ENCODE measurements at places on chromosomes 4 and X.

- DNase-seq = no peak
- H3K4me3 ChIP-seq = no peak overlapping the region
- no peaks in the 10 kb centered on the region for H3K4me1 ChIP-seq
- no peak overlapping the region for H3K27ac ChIP-seq
- no peaks in the 10 kb centered on the region for H3K36me3 ChIP-seq
Observed at GRCh38 chr4:167715176-167715575, 377.2 kb upstream of the ANXA10 start.

DNA sequence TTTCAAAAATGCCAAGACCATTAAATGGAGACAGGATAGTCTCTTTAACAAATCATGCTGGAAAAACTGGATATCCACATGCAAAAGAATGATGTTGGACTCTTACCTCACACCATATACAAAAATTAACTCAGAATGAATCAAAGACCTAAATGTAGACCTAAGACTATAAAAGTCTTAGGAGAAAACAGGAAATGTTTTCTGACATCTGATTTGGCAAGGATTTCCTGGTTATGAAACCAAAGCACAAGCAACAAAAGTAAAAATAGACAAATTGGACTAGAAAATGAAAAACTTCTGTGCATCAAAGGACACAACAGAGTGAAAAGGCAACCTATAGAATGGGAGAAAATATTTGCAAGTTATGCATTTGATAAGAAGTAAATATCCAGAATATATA lies 37.6 kb downstream of the ARFIP1 start:
- no peak overlapping the region for H3K27ac ChIP-seq
- H3K27me3 ChIP-seq = no peaks in the 10 kb centered on the region
- H3K4me3 ChIP-seq = no peak overlapping the region
- peaks cover 17% of the 10 kb centered on the region for H3K36me3 ChIP-seq
- no peaks in the 10 kb centered on the region for H3K4me1 ChIP-seq

DNA sequence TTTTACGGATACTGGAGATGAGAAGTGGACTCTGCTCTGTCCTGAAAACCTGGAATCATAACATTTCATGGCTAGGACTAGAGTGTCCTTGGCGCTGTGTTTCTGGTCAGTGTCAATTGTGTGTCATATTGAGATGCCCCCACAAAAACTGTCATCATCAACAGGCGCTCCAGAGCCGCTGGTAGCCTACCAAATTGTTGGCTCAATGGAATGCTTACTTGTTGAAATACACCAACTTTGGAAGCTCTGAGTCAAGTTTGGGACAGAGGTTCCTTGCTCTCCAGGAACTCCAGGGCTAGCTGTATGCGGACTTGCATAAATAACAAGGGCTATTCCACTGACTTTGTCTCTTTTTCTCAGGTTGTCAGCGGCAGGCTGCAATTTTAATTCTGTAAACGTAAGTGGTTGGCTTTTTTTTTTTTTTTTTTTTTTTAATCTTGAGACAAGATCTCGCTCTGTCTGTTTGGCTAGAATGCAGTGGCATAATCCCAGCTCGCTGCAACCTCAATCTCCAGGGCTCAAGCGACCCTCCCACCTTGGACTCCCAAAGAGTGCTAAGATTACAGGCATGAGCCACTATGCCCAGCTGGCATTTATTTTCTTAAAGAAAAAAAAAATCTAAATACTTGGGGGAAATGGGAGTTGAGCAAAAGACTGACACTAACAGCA lies 871 bp upstream of the HPGD start:
- H3K4me3 ChIP-seq = peak overlapping the region; percentile 71
- peak; percentile 20 for DNase-seq
- H3K4me1 ChIP-seq = peaks cover 15% of the 10 kb centered on the region
- H3K27me3 ChIP-seq = no peaks in the 10 kb centered on the region
- peak overlapping the region; percentile 4 for H3K27ac ChIP-seq
- H3K36me3 ChIP-seq = no peaks in the 10 kb centered on the region

- no peak for DNase-seq
- no peak overlapping the region for H3K27ac ChIP-seq
- no peak overlapping the region for H3K4me3 ChIP-seq
Observed at GRCh38 chr4:178836865-178837264, 1394.6 kb upstream of the AGA start.

- H3K4me1 ChIP-seq = peaks cover 16% of the 10 kb centered on the region
- no peaks in the 10 kb centered on the region for H3K36me3 ChIP-seq
- H3K27me3 ChIP-seq = no peaks in the 10 kb centered on the region
- H3K4me3 ChIP-seq = peak overlapping the region; percentile 61
- DNase-seq = no peak
- H3K27ac ChIP-seq = no peak overlapping the region
Observed at GRCh38 chrX:39613997-39614679, 483.6 kb downstream of the BCOR start.

- H3K27ac ChIP-seq = peak overlapping the region; percentile 91
- H3K4me1 ChIP-seq = peaks cover 46% of the 10 kb centered on the region
- no peaks in the 10 kb centered on the region for H3K36me3 ChIP-seq
- no peak for DNase-seq
Observed at GRCh38 chr4:140153419-140153717, 616 bp downstream of the MAML3 start.

GRCh38 chr4:171834640-171835039 lies 21.4 kb downstream of the GALNTL6 start:
- H3K4me1 ChIP-seq = no peaks in the 10 kb centered on the region
- H3K27ac ChIP-seq = no peak overlapping the region
- H3K4me3 ChIP-seq = no peak overlapping the region
- H3K27me3 ChIP-seq = no peaks in the 10 kb centered on the region
- no peaks in the 10 kb centered on the region for H3K36me3 ChIP-seq

- H3K4me1 ChIP-seq = no peaks in the 10 kb centered on the region
- H3K36me3 ChIP-seq = peaks cover 8% of the 10 kb centered on the region
- no peak overlapping the region for H3K4me3 ChIP-seq
- DNase-seq = no peak
- H3K27me3 ChIP-seq = no peaks in the 10 kb centered on the region
Observed at GRCh38 chrX:100830547-100830946, 10.4 kb downstream of the CSTF2 start.

- no peaks in the 10 kb centered on the region for H3K36me3 ChIP-seq
- H3K4me3 ChIP-seq = no peak overlapping the region
- peaks cover 19% of the 10 kb centered on the region for H3K4me1 ChIP-seq
- DNase-seq = no peak
- no peak overlapping the region for H3K27ac ChIP-seq
Observed at GRCh38 chr4:73979407-73979957, 2.3 kb downstream of the PF4 start.

- peaks cover 82% of the 10 kb centered on the region for H3K36me3 ChIP-seq
- H3K27ac ChIP-seq = no peak overlapping the region
- H3K27me3 ChIP-seq = no peaks in the 10 kb centered on the region
Observed at GRCh38 chr4:143531380-143531779, 17.9 kb downstream of the SMARCA5 start.

- H3K27ac ChIP-seq = no peak overlapping the region
- no peak overlapping the region for H3K4me3 ChIP-seq
- H3K4me1 ChIP-seq = no peaks in the 10 kb centered on the region
- DNase-seq = no peak
- no peaks in the 10 kb centered on the region for H3K27me3 ChIP-seq
Observed at GRCh38 chr4:128606173-128606572, 203.3 kb upstream of the JADE1 start.

GRCh38 chrX:861921-862320 lies 231.3 kb downstream of the SHOX start:
- no peak overlapping the region for H3K4me3 ChIP-seq
- no peak overlapping the region for H3K27ac ChIP-seq
- H3K4me1 ChIP-seq = no peaks in the 10 kb centered on the region
- DNase-seq = no peak
- H3K27me3 ChIP-seq = no peaks in the 10 kb centered on the region

- DNase-seq = no peak
- no peaks in the 10 kb centered on the region for H3K36me3 ChIP-seq
- no peaks in the 10 kb centered on the region for H3K27me3 ChIP-seq
- H3K27ac ChIP-seq = no peak overlapping the region
- H3K4me1 ChIP-seq = no peaks in the 10 kb centered on the region
Observed at GRCh38 chr4:78439328-78439727, 112.2 kb upstream of the ANXA3 start.

DNA sequence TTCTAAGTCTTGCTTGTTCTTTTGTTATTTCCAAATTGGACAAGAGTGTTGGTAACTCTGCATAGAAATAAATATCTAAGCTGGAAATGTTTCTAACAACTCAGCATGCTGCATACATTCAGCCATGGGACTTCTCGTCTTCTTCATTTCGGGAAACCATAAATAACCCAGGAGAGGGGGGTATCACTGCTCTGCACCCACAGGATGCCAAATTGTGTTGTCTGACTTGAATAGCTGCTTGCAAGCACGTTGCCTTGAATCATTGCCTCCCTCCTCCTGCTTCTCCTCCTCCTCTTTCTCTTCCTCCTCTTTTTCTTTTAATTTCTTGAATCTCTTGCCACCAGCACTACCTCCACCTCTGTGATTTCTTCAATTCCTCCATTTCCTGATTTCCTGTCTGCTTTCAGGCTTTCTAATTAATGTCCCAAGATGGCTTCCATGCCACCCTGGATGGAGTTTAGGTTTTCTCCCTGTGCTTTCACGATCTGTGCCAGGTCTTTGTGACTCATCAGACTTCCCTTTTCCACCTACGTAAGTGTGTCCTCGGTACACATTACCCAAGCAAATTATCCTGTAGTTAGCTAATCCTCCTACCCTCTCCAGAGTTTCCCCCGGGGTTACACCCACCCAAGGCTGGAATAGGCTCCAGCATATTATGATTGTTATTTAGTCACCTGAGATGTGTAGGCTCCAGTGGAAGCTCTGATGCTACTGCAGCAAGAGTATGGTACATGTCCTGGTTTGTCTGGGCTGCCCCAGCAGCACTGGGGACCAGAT lies 122.6 kb upstream of the VCX3B start:
- H3K27ac ChIP-seq = no peak overlapping the region
- H3K36me3 ChIP-seq = no peaks in the 10 kb centered on the region
- H3K27me3 ChIP-seq = no peaks in the 10 kb centered on the region
- H3K4me3 ChIP-seq = no peak overlapping the region
- DNase-seq = no peak

DNA sequence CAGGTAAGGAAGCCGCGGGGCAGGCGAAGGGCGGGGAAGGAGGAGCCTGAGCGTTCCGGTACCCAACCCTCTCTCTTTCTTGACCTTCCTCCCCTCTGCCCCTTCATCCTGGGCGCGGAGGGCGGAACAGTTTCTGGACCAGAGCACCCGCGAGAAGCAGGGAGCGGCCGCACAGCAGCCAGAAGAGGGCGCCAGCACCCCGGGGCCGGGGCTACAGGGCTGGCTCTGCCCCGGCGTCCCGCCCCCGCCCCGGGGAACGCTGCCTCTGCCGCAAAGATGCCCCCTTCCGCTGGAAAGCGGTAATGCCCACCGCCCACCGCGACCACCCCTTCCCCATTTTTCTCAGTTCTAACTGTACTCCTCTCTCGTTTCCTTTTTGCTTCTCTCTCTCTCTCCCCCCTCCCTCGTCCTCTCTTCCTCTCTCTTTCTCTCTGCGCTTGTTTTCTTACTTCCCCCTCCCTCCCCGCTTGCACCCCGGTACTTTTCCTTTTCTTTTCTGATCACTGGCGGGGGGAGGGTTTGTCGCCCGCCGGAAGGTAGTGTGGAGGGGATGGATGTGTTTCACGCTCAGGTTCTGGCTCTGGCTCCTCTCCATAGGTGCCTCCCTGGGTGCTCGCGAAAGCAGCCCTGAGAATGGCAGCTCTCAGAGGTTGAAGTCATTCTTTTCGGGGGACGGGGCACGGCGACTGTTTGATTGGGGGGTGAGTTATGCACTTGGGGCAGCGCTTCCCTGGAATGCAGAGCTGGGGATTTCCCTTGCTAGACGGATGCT lies 13.1 kb upstream of the PRDM8 start:
- H3K27me3 ChIP-seq = no peaks in the 10 kb centered on the region
- peak; percentile 94 for DNase-seq
- peaks cover 27% of the 10 kb centered on the region for H3K4me1 ChIP-seq

GRCh38 chrX:133580625-133581024 lies 165.3 kb upstream of the GPC4 start:
- no peak overlapping the region for H3K27ac ChIP-seq
- no peak overlapping the region for H3K4me3 ChIP-seq
- no peak for DNase-seq
- no peaks in the 10 kb centered on the region for H3K4me1 ChIP-seq
- H3K27me3 ChIP-seq = no peaks in the 10 kb centered on the region

- no peaks in the 10 kb centered on the region for H3K27me3 ChIP-seq
- H3K36me3 ChIP-seq = no peaks in the 10 kb centered on the region
- H3K4me1 ChIP-seq = no peaks in the 10 kb centered on the region
- no peak overlapping the region for H3K27ac ChIP-seq
- DNase-seq = peak; percentile 76
Observed at GRCh38 chr4:189656641-189657040, 284.0 kb upstream of the FRG1 start.

GRCh38 chr4:172683021-172683420 lies 485.6 kb upstream of the GALNT7 start:
- H3K36me3 ChIP-seq = no peaks in the 10 kb centered on the region
- H3K27me3 ChIP-seq = no peaks in the 10 kb centered on the region
- H3K27ac ChIP-seq = no peak overlapping the region
- no peaks in the 10 kb centered on the region for H3K4me1 ChIP-seq
- no peak for DNase-seq

DNA sequence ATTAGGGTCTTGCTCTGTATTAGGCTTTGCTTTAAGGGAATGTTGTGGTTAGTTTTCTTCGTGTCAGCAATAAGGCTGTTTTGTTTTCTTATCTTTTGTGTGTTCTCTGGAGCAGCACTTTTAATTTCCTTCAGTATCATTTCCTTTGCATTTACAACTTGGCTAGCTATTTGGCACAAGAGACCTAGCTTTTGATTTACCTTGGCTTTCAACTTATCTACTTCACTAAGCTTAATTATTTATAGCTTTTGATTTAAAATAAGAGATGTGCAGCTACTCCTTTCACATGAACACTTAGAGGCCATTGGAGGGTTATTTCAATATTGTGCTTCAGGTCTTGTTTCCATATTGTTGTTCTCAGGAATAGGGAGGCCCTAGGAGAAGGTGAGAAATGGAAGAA lies 68.2 kb downstream of the FAT4 start:
- no peak overlapping the region for H3K4me3 ChIP-seq
- no peak for DNase-seq
- no peaks in the 10 kb centered on the region for H3K4me1 ChIP-seq

- H3K4me3 ChIP-seq = no peak overlapping the region
- no peaks in the 10 kb centered on the region for H3K27me3 ChIP-seq
Observed at GRCh38 chr4:86633854-86634253, 39.7 kb downstream of the PTPN13 start.

DNA sequence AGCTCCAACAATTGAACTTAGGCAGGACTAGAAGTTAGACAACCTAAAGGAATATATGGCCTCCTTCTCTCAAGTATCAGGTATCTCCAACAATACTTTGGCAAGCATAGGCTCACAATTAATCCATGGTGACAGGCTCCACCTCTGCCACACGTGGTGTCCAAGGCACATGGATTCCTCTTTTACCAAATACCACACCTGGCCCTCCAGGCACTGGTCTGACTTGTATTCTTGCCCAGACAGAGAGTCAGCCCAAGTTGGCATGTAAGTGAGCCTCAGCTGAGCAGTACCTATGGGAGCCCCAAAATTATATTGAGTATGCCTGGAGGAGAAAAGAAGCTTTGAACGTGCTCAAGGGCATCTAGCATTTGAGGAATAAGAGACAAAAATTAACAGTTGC lies 19.6 kb downstream of the SRPX2 start:
- H3K4me1 ChIP-seq = no peaks in the 10 kb centered on the region
- H3K4me3 ChIP-seq = no peak overlapping the region

- H3K36me3 ChIP-seq = no peaks in the 10 kb centered on the region
- H3K4me3 ChIP-seq = no peak overlapping the region
- H3K27ac ChIP-seq = no peak overlapping the region
- H3K27me3 ChIP-seq = no peaks in the 10 kb centered on the region
- no peaks in the 10 kb centered on the region for H3K4me1 ChIP-seq
- no peak for DNase-seq
Observed at GRCh38 chr4:153207027-153207426, 2.8 kb downstream of the TRIM2 start.

- no peak for DNase-seq
- H3K27me3 ChIP-seq = no peaks in the 10 kb centered on the region
- H3K4me3 ChIP-seq = no peak overlapping the region
- no peak overlapping the region for H3K27ac ChIP-seq
Observed at GRCh38 chrX:24842486-24842885, 148.8 kb downstream of the POLA1 start.
